ENCODE measurements at places on chromosomes 3 and 15.

DNA sequence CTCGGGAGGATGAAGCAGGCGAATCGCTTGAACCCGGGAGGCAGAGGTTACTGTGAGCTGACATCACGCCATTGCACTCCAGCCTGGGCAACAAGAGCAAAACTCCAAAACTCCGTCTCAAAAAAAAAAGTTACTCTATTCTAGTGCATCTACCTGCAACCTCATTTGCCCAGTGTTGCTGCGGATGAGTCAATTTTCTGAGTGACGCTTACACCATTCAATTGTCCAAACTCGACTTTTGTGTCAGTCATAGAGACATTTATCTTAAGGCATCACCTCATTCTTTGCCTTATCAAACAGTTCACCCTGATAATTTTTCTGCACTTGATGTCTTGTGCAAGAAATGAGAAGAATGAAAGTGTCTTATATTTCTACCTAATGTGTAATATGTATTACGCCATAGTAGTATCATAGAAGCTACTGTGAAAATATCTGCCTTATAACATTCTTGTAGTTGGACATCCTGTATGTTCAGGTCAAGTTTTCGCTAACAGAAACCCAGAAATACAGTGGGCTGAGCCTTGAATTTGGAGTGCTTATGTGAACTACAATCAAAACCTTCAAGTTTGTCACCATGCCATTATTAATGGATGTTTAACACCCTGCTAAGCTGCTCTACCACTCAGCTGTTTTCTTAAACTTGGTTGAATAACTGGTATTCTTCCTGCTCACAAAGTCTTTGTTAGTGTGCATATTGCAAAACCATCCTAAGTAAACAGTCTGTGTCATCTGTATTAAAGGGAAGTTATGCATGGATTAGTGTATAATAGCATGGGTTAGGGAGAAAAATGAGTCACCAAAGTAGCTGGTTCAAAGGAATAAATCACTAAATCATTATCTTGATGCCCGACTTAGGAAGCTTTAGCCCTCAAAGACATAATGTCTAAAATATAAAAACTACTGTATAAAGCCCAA lies 531.0 kb upstream of the NR2F2 start:
- no peak for DNase-seq

- DNase-seq: no peak
Observed at GRCh38 chr3:112672716-112673541, 32.0 kb upstream of the CCDC80 start.

DNA sequence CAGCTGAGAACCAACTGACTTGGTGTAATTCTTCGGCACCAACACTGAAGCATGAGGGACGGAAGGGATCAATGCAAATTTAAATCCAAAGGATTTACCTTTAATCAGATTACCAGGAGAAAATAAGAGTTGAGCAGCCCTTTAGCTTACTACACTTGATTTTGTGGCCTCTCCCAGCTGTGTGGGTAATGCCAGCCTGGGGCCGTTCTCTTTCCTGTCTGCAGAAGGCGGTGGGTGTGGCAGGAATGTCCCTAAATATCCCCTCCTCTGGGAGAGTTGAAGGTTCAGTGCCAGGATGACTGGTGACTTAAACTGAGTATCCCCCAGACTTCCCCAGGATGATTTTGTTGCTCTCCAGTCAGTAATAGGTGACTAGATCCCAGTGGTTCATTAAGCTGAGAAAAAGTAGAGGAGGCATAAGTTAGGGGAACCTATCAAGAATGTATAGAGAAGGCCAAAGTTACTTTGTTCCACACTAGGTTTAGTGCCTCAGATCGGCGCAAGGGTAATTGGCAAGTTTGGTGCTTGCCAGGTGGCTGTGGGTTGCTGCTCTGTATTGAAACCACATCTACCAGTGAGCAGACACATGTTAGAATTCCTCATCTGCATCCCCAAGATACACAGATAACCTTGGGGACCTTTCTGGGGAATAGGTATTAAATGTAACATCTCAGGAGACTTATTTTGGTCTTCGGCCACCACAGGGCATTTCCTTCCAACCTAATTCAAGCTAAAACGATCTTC lies 23.1 kb downstream of the MAPKBP1 start:
- DNase-seq: no peak

DNA sequence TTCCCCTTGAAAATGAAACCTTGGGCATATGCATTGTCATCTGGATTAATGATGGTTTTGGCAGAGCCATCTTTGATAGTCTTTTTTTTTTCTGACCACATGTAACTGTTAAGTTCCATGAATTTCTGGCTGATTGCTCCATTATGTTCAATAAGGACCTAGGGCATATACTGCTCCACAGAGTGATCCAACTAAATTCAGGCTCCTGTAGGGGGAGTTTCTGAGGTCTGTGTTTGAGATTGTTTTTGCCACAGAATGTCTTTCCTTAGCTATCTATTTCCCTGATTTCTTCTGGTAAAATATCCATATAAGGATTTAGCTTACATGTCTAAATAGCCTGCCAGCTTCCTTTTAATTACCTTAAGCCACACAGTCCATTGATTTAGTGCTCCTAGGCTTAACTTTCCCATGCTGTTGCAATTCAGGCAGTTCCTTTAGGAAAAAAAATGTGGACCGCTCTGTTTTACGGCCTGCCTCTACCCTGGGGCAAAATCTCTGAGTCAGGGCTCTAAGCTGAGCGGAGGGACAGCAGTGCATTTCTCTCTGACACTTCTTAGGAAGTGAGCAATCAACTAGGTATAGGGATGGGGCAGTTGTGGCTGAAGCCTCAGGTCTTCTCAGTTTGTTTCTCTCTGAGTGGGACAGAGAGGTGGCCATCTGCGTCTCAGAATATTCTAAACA lies 796.2 kb downstream of the NR2F2 start:
- DNase-seq: no peak

DNA sequence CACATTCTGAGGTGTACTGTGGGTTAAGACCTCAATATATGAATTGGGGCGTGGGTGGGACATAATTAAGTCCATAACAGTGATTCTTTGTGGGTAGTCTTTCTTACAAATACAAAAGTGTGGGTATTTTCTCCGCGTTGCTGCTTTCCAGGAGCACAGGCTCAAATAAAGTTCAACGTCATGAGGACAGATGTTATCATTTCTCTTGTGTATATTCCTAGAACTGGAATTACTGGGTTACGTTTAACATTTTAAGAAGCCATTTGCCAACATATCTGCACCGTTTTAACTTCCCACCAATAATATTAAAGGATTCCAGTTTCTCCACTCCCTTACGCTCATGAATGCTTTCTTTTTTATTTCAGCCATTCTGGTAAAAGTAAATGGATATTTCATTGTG lies 39.6 kb downstream of the ZNF860 start:
- no peak for DNase-seq

- DNase-seq: no peak
Observed at GRCh38 chr3:62241279-62241678, 132.1 kb downstream of the FEZF2 start.

DNA sequence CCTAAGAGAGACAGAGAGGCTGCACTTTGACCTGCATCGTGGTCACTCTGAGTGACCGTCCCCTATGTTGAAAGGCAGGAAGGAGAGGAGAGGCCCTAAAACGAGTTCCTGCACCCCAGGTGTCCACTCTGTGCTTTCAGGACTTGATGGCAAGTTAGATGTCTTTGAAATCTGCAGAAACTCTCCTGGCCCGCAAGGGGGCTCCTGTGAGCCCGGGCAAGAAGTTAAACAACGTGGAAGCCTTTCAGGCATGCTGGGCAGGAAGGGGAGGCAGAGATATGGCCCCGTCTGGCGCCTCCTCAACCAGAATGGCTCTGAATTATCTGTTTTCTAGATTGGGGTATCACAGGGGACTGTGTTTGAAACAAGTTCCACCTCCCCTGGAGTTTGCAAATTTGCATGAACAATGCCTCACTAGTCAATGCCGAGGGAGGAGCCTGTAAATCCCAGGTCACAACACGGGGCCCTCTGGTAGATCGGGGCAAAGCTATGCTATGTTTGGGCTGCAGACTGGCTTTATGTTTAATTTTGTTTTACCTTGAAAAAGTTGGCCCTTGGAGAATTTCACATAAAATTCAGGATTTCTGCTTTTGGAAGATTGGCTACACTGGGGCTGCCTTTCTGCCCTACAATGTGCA lies 9.8 kb downstream of the CTXND1 start:
- no peak for DNase-seq

DNA sequence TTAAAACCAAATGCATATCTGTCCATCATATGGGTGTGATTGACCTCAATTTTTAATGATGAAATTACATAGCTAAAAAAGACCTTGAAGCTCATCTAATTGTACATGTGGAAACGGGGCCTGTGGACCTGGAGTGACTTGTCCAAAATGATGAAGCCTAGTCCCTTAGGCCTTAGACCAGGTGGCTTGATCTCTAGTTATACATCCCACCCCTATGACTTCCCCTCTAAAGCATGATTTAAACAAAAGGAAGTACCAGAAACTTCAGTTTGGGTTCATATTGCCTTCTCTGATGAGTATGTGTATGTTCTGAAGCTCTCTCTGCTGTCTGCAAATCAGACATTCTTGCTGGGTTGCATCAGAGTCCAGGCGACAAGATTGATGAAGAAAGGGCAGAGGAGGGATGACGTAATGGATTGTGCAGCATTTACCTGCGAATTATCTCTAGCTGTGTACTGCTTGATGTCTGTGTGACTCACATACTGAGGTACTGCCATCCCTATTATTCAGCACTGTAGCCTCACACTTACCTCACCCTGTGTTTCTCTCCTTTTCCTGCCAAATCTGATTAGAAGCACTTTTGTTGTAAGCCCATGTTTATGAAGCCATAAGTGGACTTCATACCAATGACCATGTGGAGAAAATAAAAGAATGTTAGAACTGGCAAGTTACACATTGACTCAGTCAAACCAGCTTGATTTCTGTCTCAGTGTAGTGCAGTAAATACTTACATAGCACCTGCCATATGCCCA lies 111.5 kb downstream of the FILIP1L start:
- DNase-seq: no peak

GRCh38 chr3:15983232-15983631 lies 185.5 kb upstream of the ANKRD28 start:
- no peak for DNase-seq

DNA sequence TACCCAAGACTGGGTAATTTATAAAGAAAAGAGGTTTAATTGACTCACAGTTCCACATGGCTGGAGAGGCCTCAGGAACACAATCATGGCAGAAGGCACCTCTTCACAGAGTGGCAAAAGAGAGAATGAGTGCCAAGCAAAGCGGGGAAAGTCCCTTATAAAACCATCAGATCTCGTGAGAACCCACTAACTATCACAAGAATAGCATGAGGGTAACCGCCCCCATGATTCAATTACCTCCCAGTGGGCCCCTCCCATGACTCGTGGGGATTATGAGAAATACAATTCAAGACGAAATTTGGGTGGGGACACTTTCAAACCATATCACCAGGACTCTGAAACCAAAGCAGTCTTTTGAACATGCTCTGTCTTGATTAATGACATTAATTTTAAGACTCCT lies 7.0 kb downstream of the RTP3 start:
- DNase-seq: no peak

- no peak for DNase-seq
Observed at GRCh38 chr15:73806698-73807483, 53.7 kb upstream of the INSYN1 start.

- no peak for DNase-seq
Observed at GRCh38 chr3:172135820-172136219, 96.4 kb downstream of the FNDC3B start.

GRCh38 chr3:30470496-30470895 lies 135.9 kb upstream of the TGFBR2 start:
- no peak for DNase-seq

- DNase-seq: no peak
Observed at GRCh38 chr15:53693729-53694475, 65.6 kb downstream of the WDR72 start.

DNA sequence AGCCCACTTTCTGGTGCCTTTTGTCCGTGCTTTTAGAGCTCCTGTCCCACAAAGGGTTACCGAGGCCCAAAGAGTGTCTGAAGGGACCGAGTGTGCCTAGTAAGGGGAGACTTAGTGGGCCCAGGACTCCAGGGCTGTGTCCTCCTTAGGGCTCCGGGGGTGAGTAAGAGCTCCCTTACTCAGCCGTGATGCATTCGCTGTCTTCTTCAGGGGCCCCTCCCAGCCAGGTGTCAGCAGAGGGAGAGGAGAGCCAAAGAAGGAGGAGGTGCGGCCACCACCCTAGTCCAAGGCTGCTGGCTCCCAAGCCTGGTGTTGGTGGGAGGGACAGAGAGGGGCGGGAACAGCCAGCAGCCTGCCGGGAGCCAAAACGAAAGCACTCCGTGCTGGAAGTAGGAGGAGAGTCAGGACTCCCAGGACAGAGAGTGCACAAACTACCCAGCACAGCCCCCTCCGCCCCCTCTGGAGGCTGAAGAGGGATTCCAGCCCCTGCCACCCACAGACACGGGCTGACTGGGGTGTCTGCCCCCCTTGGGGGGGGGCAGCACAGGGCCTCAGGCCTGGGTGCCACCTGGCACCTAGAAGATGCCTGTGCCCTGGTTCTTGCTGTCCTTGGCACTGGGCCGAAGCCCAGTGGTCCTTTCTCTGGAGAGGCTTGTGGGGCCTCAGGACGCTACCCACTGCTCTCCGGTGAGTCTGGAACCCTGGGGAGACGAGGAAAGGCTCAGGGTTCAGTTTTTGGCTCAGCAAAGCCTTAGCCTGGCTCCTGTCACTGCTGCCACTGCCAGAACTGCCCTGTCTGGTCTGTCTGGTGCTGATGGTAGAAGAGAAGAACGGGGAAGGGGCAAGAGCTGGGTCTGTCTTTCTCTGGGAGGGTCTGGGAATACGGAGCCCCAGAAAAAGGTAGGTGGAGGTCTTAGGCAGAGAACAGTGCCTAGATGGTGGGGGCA lies at the start of gene IL17RC:
IL17RC (plus strand) TSS at position 365 of the 947 bp plus-strand sequence; CDS start at position 583, 218 bp downstream.
- DNase-seq: no peak

GRCh38 chr15:39376371-39376909 lies 204.4 kb upstream of the THBS1 start:
- DNase-seq: no peak

DNA sequence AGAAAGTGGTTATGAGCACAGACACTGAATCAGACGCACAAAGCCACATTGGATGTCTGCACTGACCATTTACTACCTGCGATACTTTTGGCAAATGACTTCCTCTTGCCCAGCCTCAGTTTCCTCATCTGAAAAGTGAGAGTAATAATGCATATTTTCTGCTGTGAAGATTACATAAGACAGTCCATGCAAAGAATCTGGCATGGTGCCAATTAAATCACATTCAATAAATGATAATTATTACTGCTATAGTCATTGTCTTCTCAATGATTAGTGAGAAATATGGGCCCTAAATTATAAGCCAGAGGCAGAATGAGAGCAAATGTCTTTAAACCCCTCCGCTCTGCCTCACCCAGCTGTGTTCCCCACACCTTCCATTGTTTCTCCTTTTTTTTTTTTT lies 16.0 kb upstream of the BCL2L10 start:
- no peak for DNase-seq

- no peak for DNase-seq
Observed at GRCh38 chr3:157912514-157913451, 193.4 kb downstream of the SHOX2 start.

DNA sequence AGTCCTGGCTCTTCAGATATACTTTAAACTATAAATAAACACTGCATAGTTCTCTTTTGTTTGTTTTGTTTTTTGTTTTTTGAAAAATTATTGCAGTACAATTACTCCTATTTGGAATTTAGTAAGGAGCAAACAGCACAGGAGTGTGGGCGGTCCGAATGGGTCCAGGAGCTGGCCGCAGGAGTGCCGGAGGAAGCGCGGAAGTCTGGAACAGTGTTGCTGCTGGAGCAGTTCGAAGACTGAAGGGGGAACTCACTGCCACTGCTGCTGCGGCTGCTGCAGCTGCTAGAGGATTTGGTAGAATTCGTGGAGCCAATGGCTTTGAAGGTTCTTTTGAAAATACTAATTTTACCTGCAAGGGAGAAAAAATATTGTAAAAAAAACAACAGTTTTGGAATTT lies 329.9 kb downstream of the ZNF385D start:
- no peak for DNase-seq

Data from CD4-positive, alpha-beta T cell treated with Interleukin-6 at 100 ng/mL for 8 hours (primary cell).